SK-MEL-5 (cell line): ENCODE measurements at places on chromosomes 6 and 20.

DNA sequence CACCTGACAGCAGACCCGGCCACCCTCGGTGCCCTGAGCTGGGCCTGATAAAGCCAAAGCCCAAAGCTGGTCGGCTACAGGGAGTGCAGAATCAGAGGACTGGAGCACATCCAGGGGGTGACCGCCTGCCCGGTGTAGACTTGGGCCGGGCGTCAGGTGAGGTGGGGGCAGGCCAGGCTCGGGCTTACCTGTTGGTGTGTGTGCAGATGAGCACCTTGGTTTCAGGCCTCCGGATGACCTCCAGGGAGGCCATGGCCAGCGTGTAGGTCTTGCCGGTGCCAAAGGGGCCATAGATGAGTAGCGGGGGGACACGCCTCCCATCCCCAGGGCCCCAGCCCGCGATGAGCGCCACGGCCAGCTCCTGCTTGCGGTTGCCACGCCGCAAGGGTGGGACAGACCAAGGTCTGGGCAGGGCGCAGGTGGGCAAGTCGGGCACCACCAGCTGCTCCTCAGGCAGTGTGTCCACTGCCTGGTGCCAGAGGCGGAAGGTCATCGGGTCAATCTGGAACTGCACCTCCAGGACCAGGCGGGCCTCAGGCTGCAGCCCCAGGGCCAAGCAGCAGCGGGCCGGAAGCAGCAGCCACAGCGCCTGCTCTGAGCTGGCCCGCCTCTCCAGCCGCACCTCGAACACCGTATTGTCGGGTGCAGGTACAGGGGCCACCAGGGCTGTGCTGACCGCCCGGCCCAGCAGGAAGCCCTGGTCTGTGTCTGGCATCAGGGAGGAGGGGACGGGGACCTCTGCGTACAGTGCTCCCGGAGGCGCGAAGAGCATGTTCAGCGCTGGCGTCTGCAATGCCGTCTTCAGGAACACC lies 5.7 kb downstream of the HELZ2 start:
- DNase-seq: no peak

GRCh38 chr6:44535446-44535845 lies 147.9 kb downstream of the CDC5L start:
- DNase-seq: no peak

DNA sequence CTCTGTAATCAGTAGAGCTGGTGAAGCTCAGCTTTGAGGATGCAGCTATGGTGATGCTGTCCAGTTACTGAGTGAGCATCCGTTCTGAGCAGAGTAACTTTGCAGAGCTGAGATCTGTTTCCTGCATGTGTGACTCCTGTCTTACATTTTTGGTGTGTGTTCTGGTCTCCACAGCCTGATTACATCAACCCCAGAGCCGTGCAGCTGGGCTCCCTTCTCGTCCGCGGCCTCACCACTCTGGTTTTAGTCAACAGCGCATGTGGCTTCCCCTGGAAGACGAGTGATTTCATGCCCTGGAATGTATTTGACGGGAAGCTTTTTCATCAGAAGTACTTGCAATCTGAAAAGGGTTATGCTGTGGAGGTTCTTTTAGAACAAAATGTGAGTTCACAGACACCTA lies 81.6 kb downstream of the FAM120B start:
- DNase-seq: no peak

GRCh38 chr6:32627249-32627648 lies 10.0 kb upstream of the HLA-DQA1 start:
- no peak for DNase-seq

- peak; percentile 94 for DNase-seq
These were observed 3.0 kb downstream of the FLRT3 start for GRCh38 chr20:14334306-14334930.

DNA sequence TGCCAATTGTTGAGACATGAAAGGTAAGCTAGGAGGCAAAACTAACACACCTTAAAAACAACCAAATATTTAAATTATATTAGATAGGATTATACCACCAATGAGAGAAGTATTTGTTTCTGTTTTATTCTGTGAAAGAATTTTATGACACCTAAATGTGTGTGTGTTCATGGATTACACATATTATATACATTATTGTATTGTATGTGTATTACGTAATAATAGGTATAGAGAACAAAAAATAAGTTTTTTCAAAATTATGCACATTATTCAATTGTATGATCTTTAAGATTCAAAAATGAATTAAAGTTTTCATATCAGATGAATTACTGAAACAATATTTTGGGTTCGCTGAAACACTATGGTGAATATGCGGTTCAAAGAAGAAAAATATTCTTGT lies 84.3 kb upstream of the FABP7 start:
- no peak for DNase-seq

DNA sequence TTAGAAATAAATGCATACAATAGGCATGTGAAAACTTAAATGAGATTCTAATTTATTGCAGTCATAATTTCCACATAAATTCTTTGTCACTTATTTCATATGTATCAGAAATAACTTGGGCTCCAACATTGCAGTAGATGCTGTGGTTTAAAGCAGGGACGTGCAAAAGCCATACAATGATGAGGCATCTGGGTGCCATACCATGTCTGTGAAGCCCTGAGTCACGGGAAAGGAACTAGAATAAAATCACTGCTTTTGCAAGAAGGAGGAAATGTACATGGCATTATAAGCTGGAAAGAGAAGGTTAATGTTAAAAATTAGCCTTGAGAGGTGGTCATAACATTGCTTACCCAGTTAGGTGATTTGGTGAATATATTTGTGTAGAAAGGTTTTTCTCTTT lies 180.4 kb downstream of the SASH1 start:
- DNase-seq: no peak

DNA sequence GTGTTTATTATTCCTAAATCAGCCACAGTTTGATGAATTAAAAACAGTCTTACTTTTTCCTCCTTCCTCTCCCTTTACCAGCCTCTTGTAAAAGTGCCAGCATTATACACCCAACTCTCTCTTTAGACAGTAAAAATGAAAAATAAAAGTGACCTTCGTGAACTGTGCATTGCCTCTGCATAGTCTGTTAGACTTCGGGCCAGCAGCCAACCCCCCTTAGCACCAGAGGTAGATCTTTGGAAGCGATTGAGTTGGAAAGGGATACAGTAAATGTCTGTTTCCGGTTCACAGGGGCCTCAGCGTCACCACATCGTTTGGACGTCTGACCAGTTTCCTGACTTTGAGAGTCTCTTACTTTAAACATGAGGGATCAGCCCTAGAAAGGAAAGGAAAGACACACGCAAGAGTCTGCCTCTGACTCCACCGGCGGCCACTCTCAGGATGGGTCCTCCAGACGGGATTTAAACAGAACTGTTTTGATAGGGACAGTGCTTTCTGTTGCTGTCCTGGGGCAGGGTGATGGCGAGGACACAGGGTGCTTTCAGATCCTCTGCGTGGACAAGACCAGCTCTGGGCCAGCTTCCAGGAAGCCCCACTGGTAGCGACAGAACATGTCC lies 206.6 kb upstream of the PREP start:
- DNase-seq: peak; percentile 44

DNA sequence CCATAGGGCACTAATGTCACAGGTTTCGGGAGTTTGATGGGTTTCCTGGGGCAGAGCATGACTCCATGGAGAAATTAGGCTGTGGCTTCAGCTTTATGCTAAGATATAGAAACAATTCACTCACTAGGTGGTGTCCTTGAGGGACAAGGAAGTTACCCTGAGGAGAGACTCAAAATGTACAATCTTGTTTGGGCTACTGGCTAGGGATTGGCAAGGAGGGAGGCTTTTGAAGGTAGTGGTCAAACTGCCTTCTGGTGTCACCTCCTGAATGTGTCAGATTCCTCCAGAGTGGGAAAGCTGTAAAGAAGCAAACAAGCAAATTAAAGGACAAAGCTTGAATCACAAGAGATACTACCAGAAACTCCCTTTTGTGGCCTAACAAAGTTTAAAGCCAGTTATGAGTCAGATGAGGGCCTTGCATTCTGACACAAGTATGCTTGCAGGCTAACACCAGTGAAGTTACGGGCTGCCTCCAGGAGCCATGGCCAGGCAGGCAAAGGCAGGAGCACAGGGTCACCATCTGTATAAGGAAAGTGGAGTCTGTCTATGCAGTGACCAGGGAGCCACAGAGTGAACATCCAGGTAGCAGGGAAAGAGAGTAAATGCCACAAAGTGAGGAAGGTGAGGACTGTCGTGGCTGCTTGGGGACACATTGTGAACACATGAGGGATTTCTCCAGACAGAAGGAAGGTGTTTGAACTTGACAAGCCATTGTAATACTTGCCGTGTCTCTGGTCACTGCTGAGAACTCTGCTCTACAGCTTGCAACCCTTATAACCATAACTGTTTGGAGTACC lies 107.7 kb upstream of the DTNBP1 start:
- peak; percentile 46 for DNase-seq

DNA sequence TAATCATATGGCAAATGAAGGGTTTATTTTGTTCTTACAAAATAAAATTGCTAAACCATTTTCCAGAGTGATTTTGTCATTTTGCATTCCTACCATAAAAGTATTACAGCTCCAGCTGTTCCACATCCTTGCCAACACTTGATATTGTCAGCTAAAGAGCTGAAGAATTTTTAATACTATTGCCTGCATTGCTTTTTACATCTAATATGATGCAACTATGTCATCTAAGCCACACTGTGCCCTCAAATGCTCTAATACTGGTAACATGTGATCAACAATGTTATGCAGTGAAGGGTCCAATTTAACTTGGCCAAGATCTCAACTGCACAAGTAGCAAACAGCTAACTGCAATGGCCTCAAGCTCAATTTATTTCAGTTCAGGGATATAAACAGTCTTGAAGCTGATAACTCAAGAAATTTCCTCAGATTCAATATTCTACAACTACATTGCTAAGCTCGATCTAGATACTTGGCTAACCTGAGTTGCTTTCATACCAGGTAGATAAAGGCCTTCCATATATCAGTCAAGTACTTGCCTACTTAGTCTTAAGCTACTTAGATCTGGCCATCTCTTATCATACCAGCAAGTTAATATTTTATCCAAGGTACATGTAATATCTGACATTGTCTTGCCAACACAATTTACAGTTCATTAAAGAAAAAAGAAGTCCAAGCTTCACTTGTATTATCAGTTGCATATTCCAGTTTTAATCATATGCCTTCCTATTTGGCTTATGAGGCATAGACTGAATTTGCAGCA lies 17.0 kb downstream of the AKIRIN2 start:
- no peak for DNase-seq

- peak; percentile 3 for DNase-seq
These were observed 29.6 kb downstream of the RAMACL start for GRCh38 chr6:166556863-166557322.

DNA sequence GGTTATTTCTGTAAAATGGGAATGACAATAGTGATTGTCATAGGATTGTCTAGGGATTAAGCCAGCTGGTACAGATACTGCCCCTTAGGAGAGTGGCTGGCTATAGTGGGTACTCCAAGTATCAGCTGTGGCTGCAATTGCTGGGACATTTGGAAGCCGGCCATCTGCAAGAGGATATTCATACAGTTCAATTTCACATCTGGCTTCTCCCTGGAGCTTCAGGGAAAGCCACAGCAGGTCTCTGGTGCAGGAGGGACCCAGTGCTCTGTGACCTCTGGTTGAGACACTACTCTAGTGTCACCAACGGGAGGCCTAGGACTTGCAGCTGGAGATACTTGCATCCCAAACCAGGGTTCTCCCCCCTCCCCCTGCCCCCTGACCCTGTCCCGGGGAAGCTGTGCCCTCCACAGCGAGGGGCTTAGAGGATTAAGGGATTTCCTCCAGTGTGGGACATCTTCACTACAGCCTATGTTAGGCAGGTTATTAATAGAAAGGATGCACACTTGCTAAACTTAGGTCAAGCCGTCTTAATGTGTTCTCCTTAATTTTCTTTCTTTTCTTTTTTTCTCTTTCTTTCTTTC lies 2.7 kb downstream of the SLC2A10 start:
- DNase-seq: no peak

- DNase-seq: no peak
These were observed 9.9 kb downstream of the FOXF2 start for GRCh38 chr6:1399085-1399780.

GRCh38 chr6:170128811-170129681 lies 161.8 kb downstream of the DLL1 start:
- no peak for DNase-seq

DNA sequence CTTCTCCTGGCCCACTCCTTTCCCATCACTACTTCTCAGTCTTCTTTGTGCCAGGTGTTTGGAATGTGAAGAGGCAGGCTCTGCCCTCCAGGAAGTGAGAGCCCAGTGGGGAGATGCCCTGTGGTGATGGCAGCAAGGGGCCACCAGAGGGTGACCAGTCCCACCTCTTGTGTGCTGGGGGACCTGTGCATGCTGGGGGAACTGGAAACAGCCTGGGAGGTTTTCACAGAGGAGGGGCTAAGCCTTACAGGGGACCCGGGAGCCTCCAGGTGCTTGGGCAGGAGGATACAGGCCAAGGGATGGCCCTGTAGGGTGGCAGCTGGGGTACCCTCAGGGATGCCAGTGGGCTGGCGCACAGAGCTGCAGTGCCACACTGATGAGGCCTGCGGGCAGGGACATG lies 72.3 kb downstream of the RAMACL start:
- DNase-seq: no peak

DNA sequence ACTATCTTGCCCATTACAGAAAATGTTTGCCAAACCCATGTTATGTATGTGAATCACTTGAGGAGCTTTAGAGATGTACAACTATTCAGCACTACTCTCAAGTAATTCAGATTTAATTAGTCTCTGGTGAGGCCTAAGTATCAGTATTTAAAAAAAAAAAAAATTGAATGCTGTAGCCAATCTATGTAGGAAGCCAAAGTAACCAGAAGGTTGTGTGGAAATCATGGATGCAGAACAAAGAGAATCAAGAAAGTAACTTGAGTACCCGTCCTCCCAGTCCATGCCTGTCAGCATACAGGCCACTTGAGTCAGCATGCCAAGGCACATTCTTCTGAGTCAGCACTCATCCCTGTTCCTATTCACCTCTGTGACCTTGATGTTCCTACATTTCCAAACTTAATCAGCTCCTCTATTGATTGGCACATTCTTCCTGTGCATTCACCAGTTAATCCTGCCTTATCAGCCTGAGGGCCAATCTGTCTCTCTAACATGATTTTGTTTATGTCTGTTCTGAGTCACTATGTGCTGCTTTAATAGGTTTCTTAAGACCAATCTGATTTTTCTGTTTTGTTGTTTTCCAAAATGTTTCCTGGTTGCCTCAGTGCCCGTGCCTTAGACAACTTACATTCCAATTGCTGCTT lies 165.6 kb downstream of the KCNQ5 start:
- DNase-seq: peak; percentile 33

- DNase-seq: no peak
These were observed 2.5 kb downstream of the RNF217 start for GRCh38 chr6:124964764-124965105.

- DNase-seq: no peak
These were observed 106.7 kb upstream of the INSM1 start for GRCh38 chr20:20261159-20261558.
